Myocyte (in vitro differentiated cells): ENCODE measurements at places on chromosomes 4 and X. TPM values are rescaled to one million over a fixed set of nuclear protein-coding genes. Genes with fewer than 3 reads are reported as not detected.
A peak's percentile ranks its signal among the peaks of the same experiment; 100 is the strongest.

Gene FMR1NB
- total RNA-seq, result not detected in 2 replicates

Gene FAM149A
- 0.45 and 3.4 TPM in 2 replicates for total RNA-seq

Gene CENPVL3
- total RNA-seq, result 0.21 and 0.31 TPM in 2 replicates

Gene SPATA18
- total RNA-seq, result not detected in 2 replicates

GRCh38 chr4:152500800-152501434, 35.0 kb downstream of the FBXW7 start:
- DNase-seq, result peak; percentile 86

DNA sequence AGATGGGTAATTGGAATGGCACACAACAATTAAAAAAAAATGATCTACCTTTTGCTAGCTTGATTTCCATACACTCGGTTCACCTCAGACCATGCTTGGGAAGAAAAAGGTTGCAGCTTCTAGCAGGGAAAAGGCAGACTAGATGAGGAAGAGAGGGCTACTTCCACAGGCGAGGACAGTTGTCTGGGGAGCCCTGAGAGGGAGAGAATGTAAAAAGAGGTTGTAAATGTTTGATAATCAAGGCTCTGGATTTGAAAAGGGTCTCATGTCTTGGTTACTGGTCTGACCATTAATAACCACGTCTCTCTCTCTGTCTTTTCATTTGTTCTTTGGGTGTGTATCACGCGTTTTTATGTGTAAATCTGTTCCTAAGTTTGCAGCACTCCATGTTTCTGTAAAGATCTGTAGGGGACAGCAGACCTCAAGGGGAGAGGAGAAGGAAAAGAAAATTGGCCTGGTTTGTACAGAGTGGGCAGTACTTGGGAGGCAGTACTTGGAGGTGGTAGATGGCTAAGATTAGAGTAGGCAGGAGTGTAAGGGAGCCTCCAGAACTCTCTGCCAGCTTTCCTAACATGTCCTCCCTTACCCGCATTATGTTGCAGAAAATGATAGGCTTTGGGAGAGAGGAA, 750 bp downstream of the ARMCX5 start:
- peak; percentile 35 for DNase-seq

GRCh38 chr4:93835929-93836328, 7.4 kb downstream of the ATOH1 start:
- DNase-seq, result no peak

DNA sequence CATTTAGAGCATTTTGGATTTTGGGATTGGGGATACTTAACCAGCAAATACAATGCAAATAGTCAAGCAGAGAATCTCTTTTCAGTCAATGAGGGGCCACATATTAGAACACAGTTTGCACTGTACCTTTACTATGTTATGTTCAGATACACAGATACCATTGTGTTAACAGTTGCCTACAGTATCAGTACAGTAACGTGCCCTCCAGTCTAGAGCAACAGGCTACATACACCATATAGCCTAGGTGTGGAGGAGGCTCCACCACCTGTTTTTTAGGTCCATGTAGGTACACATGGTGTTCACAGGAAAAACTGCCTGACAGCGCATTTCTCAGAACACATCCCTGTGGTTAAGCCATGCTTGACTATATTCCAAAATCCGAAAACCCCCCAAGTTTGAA, 9.1 kb downstream of the GRPEL1 start:
- DNase-seq, result no peak

DNA sequence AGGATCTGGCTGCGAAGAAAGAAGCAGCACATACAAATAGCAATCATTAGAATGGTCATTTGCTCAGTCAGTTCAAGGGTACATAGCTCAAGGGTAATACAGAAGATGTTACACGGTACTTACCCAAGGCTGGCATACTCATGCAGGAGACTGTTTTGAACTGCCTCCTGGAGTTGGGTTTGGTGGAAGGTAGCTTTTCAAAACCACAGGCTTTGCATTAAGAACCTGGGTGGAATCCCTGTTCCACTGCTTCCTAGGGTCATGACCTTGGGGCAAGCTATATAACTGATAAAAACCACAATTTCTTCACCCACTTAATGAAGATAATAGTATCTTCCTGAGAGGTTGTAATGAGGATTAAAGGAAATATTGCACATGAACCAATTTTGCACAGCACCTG, 36.5 kb downstream of the TBC1D9 start:
- no peak for DNase-seq

- DNase-seq, result no peak
These were observed 252.6 kb upstream of the HAND2 start for GRCh38 chr4:173782660-173783059.

DNA sequence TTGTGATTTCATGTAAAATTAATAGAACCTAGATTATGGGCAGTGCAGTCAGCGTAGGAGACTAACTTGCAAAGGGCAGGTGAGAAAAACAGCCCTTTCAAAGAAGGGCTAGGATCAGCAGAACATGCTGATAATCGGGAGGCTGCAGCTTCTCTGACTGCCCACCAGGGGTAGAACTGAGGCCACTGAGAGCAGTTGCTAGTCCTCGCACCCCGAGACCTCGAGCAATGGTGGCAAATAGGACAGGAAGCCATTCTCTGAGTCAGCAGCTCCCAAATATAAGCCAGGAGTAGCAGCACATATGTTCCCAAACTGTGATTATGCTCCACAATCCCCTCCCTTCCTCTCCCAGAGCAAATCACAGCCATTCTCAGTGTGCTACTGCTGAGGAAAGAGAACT, 186.5 kb downstream of the MSL3 start:
- peak; percentile 55 for DNase-seq

GRCh38 chr4:71095545-71095944, 102.1 kb downstream of the DCK start:
- DNase-seq, result no peak

- DNase-seq, result no peak
These were observed 87.6 kb downstream of the HAUS3 start for GRCh38 chr4:2154215-2154740.

- no peak for DNase-seq
These were observed 840.8 kb upstream of the HTR2C start for GRCh38 chrX:113743069-113743468.
